ENCODE measurements at places on chromosomes 7 and 10. TPM values are rescaled to one million over a fixed set of nuclear protein-coding genes. Genes with fewer than 3 reads are reported as not detected.

GRCh38 chr10:21464134-21464533 lies 61.3 kb downstream of the SKIDA1 start:
- peak; percentile 18 for DNase-seq

DNA sequence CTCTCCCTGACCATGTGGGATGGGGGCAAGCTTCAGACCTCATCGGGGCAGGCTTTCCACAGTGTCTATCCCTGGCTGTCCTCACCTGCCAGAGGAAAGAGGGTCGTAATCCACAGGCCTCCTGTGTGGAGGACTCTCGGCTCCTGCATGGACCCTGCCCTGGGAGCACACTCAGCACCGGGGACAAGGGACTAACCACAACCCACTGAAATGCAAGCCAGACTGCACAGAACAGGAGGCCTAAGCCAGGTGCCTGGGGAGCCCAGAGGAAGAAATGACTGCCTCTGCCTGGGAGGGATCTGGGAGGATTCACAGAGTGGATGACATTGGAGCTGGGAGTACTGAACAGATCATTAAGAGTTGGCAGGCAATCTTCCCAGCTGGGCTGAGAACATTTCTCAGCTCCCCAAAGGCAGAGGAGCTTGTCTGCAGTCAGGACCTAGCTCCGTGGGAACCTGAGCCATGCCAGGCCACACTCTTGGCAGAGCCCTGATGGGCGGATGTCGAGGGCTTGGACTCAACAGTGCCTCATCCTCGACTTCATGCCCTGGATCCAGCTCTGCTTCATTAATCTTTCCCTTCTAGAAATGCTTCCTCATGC lies 213.4 kb downstream of the USP6NL start:
- no peak for DNase-seq

Gene VWC2
- total RNA-seq = not detected

Gene ZNF365
- total RNA-seq = 8.2 TPM

Gene ANKRD61
- total RNA-seq = not detected

Gene TFEC
- 0.80 TPM for total RNA-seq

- no peak for DNase-seq
Measured at GRCh38 chr7:91633013-91633441, 247.5 kb downstream of the MTERF1 start.

Data from renal cortical epithelial cell (primary cell).